Naive thymus-derived CD4-positive, alpha-beta T cell (primary cell): ENCODE measurements at places on chromosomes 16 and 17.

- DNase-seq: no peak
Measured at GRCh38 chr16:27824786-27825185, 238.7 kb downstream of the GSG1L start.

- DNase-seq: no peak
Measured at GRCh38 chr16:531494-532125, 4.1 kb downstream of the CAPN15 start.

- no peak for DNase-seq
Measured at GRCh38 chr17:54976316-54976715, 7.8 kb downstream of the STXBP4 start.

DNA sequence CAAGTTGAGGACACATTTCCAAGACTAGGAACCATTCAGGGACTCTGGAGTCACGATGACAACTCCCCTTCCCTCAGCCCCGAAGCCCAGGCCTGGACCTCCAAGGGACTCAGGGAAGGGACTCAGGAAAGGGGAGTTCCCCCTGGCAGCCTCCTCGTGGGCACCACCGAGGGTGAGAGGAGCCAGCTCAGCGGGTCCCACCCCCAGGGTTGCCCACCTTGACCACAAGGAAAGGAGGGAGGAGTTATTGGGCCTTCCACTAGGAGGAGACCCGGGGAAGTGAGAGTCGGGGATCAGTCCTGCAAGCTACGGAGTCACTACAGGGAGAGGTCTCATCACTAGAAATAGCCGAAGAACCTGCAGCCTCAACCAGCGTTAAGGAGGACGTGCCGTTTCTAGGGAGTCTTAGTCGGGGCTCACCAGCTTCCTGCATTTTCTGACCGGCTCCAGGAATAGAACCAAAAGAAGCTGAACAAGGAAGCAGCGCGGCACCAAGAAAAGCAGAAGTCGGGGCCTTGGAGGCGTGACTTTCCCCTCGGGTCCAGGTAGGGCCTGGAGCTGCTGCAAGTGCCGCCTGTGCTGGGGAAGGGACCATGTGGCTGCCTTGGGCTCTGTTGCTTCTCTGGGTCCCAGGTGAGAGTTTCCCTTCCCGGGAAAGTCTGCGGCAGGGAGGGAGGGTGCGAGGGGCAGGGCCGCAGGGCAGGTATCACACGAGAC lies at the start of gene CD300A:
CD300A (plus strand) TSS at position 524 of the 717 bp plus-strand sequence; CDS start at position 594, 70 bp downstream.
- no peak for DNase-seq
